CD4-positive, alpha-beta T cell treated with Interleukin-10 for 1 hour (primary cell): ENCODE measurements at places on chromosomes 7 and 10.

- DNase-seq, result no peak
Measured at GRCh38 chr10:78481842-78482241, 448.2 kb downstream of the RPS24 start.

- no peak for DNase-seq
Measured at GRCh38 chr10:639751-640672, 49.5 kb downstream of the DIP2C start.

GRCh38 chr10:103458720-103459119, at the start of gene CALHM1:
Gene CALHM1 (minus strand): TSS chr10:103458900. CDS start chr10:103458751, 149 bp downstream.
- no peak for DNase-seq

- DNase-seq, result no peak
Measured at GRCh38 chr7:75725306-75725705, 13.4 kb downstream of the HIP1 start.

DNA sequence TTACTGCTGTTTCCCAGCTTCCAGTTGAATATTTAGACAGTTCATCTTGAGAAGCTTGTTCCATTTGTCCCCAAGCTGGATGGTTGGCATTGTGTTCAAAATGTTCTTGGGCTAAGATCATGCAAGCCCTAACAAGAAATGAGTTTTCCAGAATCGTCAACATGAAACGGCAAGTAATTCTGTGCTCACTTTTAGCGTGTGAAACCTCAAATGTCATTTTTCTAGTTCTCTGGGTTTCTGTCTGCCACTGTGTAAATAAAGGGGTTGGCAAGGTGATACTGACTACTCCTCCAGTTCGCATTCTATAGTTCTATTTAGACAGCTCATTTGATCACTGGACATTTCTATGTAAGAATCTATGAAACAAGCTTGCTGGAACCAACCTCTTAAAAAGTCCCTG, 194.0 kb downstream of the AHR start:
- DNase-seq, result no peak

DNA sequence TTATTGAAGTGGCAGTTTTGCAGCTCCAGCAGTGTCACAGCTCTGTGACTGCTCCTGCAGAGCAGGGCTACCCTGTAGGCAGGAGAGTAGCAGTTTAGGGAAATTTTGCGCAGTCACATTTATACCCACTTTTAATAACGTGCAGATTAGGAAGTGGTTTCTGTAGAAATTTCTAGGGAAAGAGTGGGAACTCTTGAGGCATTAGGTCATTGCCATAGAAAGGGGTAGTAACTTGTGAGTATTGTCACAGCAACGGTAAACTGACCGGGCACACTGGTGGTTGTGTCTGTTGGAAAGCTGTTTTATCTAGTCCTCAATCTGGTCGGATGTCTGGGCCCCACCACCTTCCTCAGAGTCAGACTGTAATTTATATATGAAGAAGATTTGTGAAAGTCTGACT, 51.9 kb downstream of the CDC14C start:
- no peak for DNase-seq

DNA sequence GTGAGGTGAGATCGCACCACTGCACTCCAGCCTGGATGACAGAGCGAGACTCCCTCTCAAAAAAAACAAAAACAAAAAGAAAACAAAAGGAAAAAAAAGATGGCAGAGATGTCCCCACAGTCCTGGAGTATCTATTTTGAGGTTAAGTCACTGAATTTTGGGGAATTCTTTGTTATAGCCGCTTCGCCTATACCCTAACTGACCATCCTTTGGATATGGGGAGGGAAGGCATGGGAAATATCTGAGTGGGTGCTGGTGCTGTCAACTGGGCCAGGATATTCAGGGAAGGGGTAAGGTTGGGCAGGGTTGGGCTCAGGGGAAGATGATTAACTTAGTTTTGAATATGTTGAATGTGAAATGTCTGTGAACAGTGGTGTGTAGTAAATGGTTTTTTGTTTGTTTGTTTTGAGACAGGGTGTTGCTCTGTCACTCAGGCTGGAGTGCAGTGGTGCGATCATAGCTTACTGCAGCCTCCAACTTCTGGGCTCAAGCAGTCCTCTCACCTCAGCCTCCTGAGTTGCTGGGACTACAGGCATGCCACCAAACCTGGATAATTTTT, 8.3 kb upstream of the GNB2 start:
- DNase-seq, result no peak

DNA sequence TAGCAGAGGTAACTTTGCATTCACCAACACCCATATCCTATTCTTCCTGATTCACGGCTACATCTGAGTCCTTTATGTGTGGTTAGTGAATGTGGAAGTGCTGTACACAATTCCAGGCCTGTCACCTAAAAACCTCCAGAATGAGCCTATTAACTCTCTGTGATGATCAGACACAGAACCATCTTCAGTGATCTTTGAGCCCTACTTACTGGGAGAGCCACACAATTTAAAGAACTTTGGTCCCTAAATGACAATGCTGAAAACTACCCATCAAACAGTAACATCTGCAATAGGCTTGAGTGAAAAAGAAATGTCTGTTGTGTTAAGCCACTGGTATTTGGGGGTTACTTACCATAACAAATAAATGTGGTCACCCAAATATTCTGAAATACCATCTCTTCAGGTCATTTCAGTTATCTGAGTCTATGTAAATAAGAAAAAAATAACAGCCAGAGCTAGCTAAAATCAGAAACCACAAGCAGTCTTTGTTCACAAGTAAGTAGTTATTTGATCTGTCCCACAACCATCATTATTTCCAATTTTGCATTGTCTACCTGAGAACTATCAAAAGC, 145.7 kb downstream of the HGF start:
- no peak for DNase-seq

- no peak for DNase-seq
Measured at GRCh38 chr7:27936768-27937102, 196.8 kb downstream of the TAX1BP1 start.

DNA sequence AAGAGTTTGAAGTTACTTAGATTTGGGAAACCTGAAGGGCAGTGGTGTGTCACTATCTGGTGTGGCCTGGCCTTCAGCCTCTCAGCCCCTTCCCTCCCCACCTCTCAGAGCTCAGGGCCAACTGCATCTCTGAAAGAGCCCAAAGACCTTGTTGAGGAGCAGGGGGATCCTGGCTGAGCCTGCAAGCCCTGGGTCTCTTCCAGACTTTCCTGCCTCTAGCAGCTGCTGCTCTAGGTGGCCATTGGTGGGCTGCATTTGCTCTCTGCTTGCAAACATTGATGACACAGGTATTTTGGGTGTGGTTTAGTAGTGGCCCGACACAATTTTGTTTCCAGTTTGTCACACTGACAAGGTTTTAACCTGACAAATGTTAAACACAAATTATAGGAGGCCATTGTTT, 3.1 kb upstream of the UPP1 start:
- DNase-seq, result no peak

- DNase-seq, result no peak
Measured at GRCh38 chr7:106548491-106548890, 112.5 kb downstream of the CCDC71L start.

GRCh38 chr10:69696073-69696731, 66.2 kb downstream of the FAM241B start:
- peak; percentile 11 for DNase-seq

GRCh38 chr10:43904844-43905243, 256.2 kb upstream of the ZNF32 start:
- no peak for DNase-seq

DNA sequence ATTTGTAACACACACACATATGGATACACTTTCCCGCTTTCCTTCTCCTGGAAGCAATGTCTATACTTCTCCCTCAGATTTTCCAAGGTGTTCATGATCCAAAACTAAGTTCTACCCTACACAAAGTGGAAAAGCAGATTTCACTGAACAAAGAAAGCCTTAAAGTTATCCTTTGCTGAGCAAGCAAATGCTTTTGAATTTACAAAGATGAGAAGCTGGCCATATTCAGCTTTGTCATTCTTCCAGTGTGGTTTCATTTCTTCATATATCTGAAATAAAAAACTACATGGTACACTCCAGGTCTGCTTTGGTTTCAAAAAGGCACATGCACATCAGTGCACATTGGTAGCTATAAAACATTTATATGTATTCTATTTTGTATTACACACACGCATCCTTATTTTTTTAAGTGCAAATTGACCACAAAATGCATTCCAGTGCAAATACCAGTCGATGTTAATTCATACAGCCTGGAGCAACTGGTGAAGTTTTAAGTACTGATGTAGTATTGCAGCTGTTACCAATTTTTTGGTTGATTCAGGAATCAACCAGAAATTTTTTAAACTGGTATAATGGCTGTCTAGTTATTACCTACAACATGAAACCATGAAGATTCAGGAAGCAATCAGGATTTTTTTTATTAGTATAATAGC, 65.5 kb upstream of the SRPK2 start:
- no peak for DNase-seq

GRCh38 chr10:65950075-65950474, 975.8 kb upstream of the LRRTM3 start:
- DNase-seq, result no peak

GRCh38 chr10:70694418-70695141, 22.3 kb downstream of the ADAMTS14 start:
- DNase-seq, result no peak

GRCh38 chr10:90930070-90930837, 9.4 kb upstream of the ANKRD1 start:
- DNase-seq, result no peak

GRCh38 chr7:149772956-149773434, 393 bp downstream of the ZNF467 start:
- peak; percentile 37 for DNase-seq

- DNase-seq, result no peak
Measured at GRCh38 chr10:49314806-49315205, 15.8 kb downstream of the C10orf71 start.

DNA sequence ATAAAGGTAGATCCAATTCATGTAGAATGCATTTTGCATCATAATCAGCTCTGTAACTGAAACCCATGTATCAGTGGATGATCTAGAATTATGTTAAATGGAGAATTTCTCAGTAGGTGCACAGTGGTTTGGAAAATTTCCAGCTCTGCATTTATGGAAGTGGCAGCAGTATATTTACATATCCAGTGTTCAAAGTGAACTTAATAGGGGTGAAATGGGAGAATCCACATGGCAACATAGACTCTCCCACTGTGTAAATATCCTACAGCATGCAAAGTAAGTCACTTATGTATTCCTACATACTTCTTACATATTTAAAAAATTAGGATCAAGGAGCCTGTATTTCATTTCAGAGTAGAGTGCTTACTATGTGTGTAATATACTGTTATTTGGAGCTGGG, 35.3 kb downstream of the CDC14C start:
- DNase-seq, result no peak

DNA sequence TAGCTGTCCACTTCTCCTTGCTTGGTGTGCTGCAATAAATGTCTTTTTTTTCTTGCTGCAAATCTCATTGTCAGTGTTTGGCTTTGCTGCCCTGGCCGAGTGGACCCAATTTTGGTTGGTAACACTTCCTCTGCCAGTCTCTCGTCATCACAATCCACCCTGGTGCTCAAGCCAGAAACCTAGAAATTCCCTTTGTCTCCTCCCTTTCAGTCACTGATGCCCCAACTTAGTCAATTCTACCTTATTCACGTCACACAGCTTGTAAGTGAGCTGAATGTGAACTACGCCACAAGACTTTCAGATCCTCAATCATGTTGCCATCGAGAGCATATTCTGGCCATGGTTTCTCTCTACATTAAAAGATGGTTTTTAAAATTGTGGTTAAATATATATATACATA, 13.0 kb upstream of the FRA10AC1 start:
- peak; percentile 4 for DNase-seq

- DNase-seq, result no peak
Measured at GRCh38 chr7:29045258-29046086, 87.3 kb upstream of the TRIL start.

- no peak for DNase-seq
Measured at GRCh38 chr10:3347413-3348182, 175.0 kb upstream of the PITRM1 start.

DNA sequence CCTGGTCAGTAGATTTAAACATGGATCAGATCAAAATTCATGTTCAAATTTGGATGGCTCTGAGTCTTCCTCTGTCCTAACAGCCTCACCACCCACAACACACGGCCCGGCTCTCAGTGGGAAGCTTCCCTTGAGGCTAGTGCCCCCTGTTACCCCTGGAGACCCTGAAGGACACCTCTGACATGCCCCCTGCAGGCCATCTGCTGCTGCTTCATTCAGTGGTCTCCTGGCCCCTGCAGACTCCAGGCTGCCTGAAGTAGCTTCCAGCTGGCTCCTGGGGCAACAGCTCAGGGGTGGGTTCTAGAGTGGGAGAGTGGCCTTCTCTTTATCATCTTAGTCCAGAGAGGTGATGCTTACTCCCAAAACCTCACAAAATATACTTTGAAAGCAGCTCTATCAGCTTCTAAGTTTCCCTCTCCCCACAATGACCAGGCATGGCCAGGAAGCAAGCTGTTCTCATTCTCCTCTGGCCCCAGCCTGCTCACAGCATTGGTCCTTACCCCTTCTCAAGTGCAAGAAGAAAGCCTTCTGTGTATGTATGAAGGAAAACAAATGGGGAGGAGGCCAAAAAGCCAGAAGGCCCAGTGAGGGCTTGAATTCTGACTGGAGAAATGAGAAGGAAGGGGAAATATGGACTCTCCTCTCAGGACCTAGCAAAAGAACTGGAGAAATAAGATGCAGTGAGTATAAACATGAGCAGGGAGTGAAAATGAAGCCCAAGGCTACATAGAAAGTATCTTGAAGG, 189.6 kb upstream of the INHBA start:
- DNase-seq, result no peak

GRCh38 chr7:158494162-158494586, 93.4 kb downstream of the PTPRN2 start:
- DNase-seq, result no peak

- DNase-seq, result peak; percentile 80
Measured at GRCh38 chr10:22630234-22631174, 83.9 kb downstream of the PIP4K2A start.

GRCh38 chr10:34415039-34415438, 400.1 kb downstream of the PARD3 start:
- no peak for DNase-seq

GRCh38 chr7:100490483-100491191, 6.9 kb downstream of the NYAP1 start:
- DNase-seq, result no peak

DNA sequence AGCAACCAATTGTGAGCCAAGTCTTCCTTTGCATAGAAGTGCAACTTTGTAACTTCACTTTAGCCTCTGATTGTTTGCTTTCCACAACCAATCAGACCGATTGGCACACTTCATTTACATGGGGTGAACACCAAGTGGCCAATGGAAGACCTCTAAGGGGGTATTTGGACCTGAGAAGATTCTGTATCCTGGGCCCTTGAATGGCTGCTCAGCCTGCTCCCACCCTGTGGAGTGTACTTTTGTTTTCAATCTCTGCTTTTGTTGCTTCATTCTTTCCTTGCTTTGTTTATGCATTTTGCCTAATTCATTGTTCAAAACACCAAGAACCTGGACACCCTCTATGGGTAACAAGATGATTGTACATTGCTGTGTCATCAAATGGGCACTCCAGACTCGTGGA, 385.7 kb upstream of the NRP1 start:
- no peak for DNase-seq
